ENCODE measurements at places on chromosomes 12 and 14.

- DNase-seq = no peak
These were observed 151.1 kb downstream of the SAMD4A start for GRCh38 chr14:54718046-54718445.

GRCh38 chr12:82817368-82817767 lies 130.7 kb downstream of the TMTC2 start:
- no peak for DNase-seq

- DNase-seq = no peak
These were observed 31.7 kb downstream of the ETV6 start for GRCh38 chr12:11681207-11681606.

- no peak for DNase-seq
These were observed 951.2 kb downstream of the FLRT2 start for GRCh38 chr14:86481104-86481503.

- no peak for DNase-seq
These were observed 148.0 kb upstream of the PWP1 start for GRCh38 chr12:107537464-107538119.

GRCh38 chr14:75724414-75725204 lies 63.6 kb downstream of the TTLL5 start:
- DNase-seq = no peak

- DNase-seq = peak; percentile 41
These were observed 9.0 kb downstream of the DMAC2L start for GRCh38 chr14:50321009-50321660.

GRCh38 chr14:50233951-50234250 lies 2.5 kb upstream of the SOS2 start:
- DNase-seq = no peak

DNA sequence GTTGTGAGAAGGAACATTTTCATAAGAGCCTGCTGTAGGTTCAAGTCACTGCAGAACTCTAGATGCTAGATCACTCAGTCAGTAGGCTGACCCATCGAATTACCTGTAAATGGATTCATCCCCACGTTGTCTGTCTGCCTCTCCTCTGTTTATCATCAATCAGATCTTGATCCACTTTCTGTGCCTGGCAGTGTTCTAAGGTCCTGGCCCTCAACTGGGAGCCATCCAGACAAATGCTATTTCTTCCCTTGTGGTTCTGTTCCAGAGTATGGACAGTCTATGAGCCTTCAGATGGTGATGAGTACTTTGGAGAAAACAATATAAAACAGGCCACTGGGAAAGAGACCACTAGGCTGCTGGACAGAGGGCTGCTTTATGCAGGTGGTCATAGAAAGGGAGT lies 699.4 kb upstream of the TMEM132C start:
- no peak for DNase-seq

- no peak for DNase-seq
These were observed 22.7 kb downstream of the TRAFD1 start for GRCh38 chr12:112148031-112148513.

- no peak for DNase-seq
These were observed 23.1 kb downstream of the ETV6 start for GRCh38 chr12:11672256-11673191.

DNA sequence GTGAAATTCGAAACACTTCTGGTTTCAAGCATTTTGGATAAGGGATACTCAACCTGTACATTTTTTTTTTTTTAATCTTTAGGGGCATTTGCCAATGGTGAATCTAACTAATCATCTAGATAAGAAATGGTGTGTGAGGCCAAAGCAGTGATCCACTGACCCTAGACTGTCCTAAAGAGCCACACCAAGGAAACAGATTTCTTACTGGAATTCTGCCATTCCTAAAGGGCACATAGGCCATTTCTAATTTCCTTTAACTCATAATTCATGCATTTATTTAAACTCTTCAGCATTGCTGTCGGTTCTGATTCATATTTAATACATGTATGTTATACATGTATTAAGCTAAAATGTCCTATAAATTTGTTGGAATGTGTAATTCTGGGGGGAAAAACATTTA lies 47.2 kb downstream of the FRS2 start:
- DNase-seq = no peak

GRCh38 chr14:79354336-79354735 lies 857.0 kb downstream of the DIO2 start:
- DNase-seq = no peak

GRCh38 chr12:21650997-21651396 lies 6.6 kb downstream of the LDHB start:
- no peak for DNase-seq

DNA sequence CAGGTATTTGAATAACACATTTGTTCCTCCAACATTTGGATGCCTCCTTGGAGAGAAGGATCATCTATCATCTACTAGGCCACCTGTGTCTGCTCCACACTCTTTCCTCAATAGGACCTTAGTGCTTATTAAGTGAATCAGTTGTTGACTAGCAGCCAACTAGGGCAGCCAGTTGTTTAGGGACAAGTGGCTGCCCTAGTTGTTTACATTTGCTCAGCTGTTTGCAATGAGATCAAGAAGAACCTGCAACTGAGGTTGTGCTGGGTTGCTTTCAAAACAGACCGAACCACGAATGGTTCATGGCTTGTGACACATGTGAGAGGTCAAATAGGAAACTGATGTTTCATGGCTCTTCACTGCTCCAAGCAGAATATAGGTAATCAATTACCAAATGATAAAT lies 53.8 kb downstream of the TMCC3 start:
- DNase-seq = no peak

GRCh38 chr14:29462321-29462720 lies 465.3 kb downstream of the PRKD1 start:
- DNase-seq = no peak

GRCh38 chr12:131729254-131729955 lies 18.5 kb downstream of the SFSWAP start:
- no peak for DNase-seq

- DNase-seq = peak; percentile 8
These were observed 494 bp downstream of the TMTC3 start for GRCh38 chr12:88142610-88142991.

GRCh38 chr12:98274430-98275130 lies 240.8 kb upstream of the TMPO start:
- no peak for DNase-seq

GRCh38 chr14:76191297-76191696 lies 39.6 kb downstream of the GPATCH2L start:
- DNase-seq = no peak

GRCh38 chr14:104296388-104297312 lies 158.3 kb downstream of the KIF26A start:
- no peak for DNase-seq

GRCh38 chr14:77804592-77804991 lies 4.7 kb downstream of the ADCK1 start:
- no peak for DNase-seq

- DNase-seq = no peak
These were observed 1133.4 kb upstream of the SEL1L start for GRCh38 chr14:82667006-82667405.

GRCh38 chr14:103928011-103928890 lies at the start of gene TDRD9:
Gene TDRD9 (plus strand): TSS chr14:103928456. CDS start chr14:103928510, 54 bp downstream.
- DNase-seq = no peak

GRCh38 chr12:31594681-31595080 lies 3.7 kb upstream of the DENND5B start:
- DNase-seq = no peak

DNA sequence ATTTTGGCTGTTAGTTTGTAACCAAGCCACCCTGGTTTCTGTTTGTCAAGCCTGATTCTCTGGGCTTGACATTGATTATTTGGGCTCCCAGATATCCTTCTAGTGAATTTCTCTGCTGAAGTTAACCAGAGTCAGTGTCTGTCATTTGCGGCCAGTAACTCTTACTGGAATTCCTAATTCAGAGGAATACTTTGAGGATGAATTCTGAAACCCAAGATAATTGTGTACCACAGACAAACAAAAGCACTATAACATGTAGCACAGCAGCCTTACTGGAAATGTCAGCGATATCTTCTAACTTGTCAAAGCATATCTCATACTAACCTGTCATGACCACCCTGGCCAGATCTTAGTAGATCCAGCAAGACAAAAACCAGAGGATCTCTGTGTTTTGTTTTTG lies 84.4 kb upstream of the HIF1A start:
- DNase-seq = no peak

- no peak for DNase-seq
These were observed 84.1 kb upstream of the TBX3 start for GRCh38 chr12:114767906-114768722.

- DNase-seq = no peak
These were observed 62.2 kb upstream of the CCND2 start for GRCh38 chr12:4211372-4211771.

- DNase-seq = no peak
These were observed 164.4 kb upstream of the LRIG3 start for GRCh38 chr12:59084511-59085375.

GRCh38 chr14:82636426-82636825 lies 1102.8 kb upstream of the SEL1L start:
- no peak for DNase-seq

- no peak for DNase-seq
These were observed 135.8 kb upstream of the AEBP2 start for GRCh38 chr12:19303496-19303895.

GRCh38 chr14:68199554-68200151 lies 380.1 kb downstream of the RAD51B start:
- DNase-seq = no peak

GRCh38 chr14:68376067-68376779 lies 416.6 kb downstream of the ZFP36L1 start:
- no peak for DNase-seq

DNA sequence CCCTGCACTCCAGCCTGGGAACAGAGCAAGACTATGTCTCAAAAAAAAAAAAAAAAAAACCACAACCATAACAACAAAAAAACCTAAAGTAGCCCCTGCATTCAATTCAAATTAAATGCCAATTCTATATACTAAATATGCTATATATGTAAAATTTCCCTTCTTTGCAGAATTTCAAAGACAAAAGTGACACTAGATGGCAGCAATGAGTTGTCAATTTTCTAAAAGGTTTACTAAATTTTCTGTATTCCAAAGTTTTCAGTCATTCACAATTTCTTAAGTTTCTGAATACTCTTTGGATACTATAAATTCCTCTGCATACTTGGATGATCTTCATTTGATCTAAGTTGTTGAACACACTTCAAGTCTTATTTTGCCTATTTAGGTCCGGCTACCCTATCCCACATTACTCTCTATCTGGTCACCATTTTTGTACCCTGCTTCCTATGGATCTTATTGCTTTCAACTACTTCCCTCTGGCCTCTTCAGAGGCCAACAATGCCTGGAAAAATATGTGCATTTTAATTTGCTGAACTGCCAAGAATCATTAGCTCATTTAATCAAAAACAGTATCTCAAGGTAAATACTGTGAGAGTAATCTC lies 27.9 kb downstream of the HNRNPC start:
- DNase-seq = no peak

GRCh38 chr14:43786066-43786762 lies 720.9 kb downstream of the FSCB start:
- no peak for DNase-seq

DNA sequence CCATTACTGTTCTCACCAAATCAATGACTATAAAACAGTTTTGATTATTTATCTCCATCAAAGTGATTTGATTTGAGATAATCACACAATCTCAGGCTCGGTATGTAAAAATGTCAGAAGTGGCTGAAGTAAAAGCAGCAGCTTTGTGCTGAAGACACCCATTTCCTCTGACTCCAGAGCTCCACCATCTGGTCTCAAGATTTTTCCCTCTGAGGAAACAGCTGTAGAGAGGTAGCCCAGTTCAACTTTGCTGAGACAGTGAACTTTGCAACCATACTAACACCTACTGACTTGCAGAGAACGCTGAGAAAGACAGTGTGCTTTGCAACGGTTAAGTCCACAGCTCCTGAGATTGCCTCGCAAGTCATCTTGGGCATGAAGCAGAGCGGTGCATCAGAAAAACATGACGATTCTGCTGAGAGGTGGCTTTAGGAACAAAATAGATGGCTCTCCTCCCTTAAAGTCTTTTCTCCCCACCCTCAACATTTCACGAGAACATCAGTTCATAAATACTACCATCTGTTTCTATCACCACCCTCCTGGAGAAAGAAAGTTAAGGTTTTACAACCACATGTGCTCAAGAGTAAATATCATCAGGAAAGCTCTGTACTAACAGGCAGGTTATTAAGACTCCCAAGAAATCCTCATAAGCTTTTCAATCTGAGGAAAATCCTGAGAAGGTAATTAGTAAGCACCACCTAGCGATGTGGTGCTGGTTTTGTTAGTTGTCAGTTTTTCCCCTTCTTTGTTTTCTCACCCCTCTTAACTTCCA lies 34.8 kb downstream of the HIGD1C start:
- DNase-seq = no peak

- DNase-seq = no peak
These were observed 180.8 kb downstream of the ERC1 start for GRCh38 chr12:1171657-1172408.

GRCh38 chr12:99334285-99335056 lies 313.1 kb upstream of the GARIN6 start:
- DNase-seq = no peak

DNA sequence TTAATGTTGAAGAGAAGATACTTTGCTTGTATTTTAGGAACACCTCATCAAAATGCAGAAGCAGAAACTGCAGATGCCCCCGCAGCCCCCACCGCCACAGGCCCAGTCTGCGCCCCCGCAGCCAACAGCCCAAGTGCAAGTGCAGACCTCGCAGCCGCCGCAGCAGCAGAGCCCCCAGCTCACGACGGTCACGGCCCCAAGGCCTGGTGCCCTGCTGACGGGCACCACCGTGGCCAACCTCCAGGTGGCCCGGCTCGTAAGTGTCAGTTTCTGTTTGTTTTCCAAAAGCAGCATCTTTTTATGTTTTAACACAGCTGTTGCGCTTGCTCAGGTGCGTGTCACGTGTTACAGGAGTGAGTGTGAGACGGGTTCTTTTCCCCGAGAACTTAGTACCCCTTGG lies 79.5 kb downstream of the DDX51 start:
- DNase-seq = no peak

DNA sequence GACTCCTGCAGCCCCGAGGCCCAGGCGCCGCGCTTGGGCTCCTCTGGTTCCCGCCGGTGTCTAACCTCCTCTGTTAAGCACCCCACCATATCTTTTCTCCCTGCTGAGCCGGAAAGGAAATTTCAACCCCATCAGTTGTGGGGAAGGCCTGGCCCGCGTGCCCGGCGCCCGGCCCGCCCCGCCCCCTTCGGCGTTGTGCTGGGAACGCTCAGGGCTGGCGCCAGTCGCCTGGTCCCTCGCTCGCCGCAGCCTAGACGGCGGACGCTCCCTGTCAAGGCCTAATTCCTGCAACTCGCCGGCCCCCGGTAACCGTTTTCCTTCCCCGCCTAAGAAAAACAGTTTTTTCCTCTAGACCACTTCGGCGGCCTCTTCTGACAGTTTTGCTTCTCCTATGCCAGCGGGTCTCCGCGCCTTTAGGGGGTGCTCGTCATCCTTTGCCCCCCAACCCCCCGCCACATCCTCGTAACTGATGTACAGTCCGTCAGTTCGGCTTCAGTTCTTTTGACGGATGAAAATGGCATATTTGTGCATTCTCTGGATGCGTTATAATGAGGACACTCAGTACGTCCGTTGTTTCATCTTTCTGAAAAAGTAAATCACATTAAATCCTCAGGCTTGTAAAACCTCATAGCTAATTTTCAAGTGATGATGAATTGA lies 506 bp upstream of the NAP1L1 start:
- DNase-seq = no peak

GRCh38 chr12:5230156-5230555 lies 186.5 kb downstream of the KCNA5 start:
- DNase-seq = no peak
